ENCODE measurements at places on chromosomes 7 and 10. TPM values are rescaled to one million over a fixed set of nuclear protein-coding genes. Genes with fewer than 3 reads are reported as not detected.

The RPEL1 gene
- total RNA-seq, result 0.10 TPM

- DNase-seq, result no peak
- H3K27me3 ChIP-seq, result peaks cover 13% of the 10 kb centered on the region
- H3K27ac ChIP-seq, result no peak overlapping the region
- H3K4me3 ChIP-seq, result no peak overlapping the region
- no peaks in the 10 kb centered on the region for H3K4me1 ChIP-seq
- no peaks in the 10 kb centered on the region for H3K36me3 ChIP-seq
Measured at GRCh38 chr7:25399000-25399750, 170.9 kb upstream of the NPVF start.

GRCh38 chr7:153389261-153389660 lies 629.7 kb downstream of the ACTR3B start:
- no peaks in the 10 kb centered on the region for H3K4me1 ChIP-seq
- H3K27ac ChIP-seq, result no peak overlapping the region
- no peak for DNase-seq
- no peaks in the 10 kb centered on the region for H3K36me3 ChIP-seq
- no peak overlapping the region for H3K4me3 ChIP-seq
- H3K27me3 ChIP-seq, result no peaks in the 10 kb centered on the region

The AKR1D1 gene
- total RNA-seq, result not detected

DNA sequence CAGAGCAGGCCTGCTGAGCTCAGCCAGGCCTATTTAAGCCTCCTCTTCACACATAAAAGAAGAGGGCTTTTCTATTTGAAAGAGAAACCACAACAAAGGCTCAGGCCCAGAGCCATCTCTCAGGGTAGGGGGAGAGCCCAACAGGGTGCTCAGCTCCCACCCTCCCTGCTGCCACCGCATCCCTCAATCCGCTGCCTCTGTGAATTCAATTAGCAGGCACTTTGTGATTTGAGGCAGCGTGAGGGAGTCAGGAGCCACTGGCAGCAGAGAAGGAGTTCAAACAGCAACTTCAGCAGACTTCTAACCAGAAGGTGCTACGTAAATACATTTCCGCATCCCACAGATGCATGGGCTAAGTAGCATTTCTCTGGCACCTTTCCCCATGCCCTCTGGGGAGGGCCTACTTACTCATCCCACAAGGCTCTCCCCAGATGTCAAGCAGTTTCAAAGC lies 45.2 kb downstream of the LRRC20 start:
- H3K4me1 ChIP-seq, result peaks cover 4% of the 10 kb centered on the region
- no peaks in the 10 kb centered on the region for H3K27me3 ChIP-seq
- peaks cover 19% of the 10 kb centered on the region for H3K36me3 ChIP-seq
- no peak overlapping the region for H3K27ac ChIP-seq
- DNase-seq, result no peak

DNA sequence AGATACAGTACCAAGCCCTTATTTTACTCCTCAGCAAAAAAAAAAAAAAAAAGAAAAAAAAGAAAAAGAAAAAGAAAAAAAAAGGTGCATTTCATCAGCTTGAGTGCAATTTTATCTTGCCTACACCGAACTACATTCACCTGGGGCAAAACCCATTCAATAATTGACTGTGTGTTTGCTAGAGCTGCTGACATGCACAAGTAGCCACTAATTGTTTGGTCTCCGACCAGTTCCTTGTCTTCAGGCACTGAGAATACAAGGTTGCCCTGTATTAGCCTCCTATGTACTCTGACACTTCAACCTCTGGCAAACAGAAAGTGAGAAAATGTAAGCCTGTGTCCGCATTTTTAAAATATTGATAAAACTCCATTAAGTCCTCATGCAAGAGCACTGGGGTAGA lies 1579.4 kb upstream of the LRRTM3 start:
- no peaks in the 10 kb centered on the region for H3K27me3 ChIP-seq
- no peak for DNase-seq
- no peak overlapping the region for H3K4me3 ChIP-seq
- no peaks in the 10 kb centered on the region for H3K36me3 ChIP-seq
- H3K27ac ChIP-seq, result no peak overlapping the region
- H3K4me1 ChIP-seq, result no peaks in the 10 kb centered on the region

DNA sequence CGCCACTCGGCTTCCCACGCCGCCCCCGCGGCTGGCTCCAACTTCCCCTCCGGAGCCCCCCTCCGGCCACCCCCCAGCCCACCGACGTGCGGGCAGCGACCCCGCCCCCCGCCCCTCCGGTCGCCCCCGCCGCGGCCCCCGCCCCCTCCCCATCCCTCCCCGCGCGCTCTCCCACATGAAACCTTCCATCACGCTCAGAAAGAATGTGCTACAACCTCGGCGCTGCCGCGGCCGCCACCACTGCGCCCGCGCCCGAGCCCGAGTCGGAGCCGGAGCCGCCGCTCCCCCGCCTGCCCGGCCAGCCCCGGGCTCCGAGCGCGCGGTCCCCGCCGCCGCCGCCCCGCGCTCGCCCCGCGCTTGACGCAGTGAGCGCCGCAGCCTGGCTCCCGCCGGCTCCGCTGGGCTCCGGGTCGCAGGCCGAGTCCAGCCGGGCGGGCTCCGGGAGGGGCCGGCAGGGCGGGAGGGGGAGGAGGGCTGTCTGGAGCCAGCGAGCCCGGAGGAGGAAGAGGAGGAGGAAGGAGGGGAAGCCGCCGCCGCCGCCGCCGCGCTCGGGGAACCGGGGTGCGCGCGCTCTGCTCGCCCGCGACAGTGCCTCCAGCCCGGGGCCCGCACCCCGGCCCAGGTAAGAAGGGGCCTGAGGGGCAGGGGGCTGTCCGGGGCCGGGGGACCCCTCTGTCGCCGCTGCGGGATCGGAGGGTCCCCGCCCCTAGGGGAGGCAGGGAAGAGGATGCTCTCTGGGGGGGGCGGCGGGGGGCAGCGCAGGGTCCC lies 4.3 kb upstream of the ELFN1 start:
- H3K27me3 ChIP-seq, result peaks cover 40% of the 10 kb centered on the region
- no peak overlapping the region for H3K27ac ChIP-seq
- peaks cover 5% of the 10 kb centered on the region for H3K4me1 ChIP-seq
- peak; percentile 10 for DNase-seq
- H3K36me3 ChIP-seq, result no peaks in the 10 kb centered on the region

DNA sequence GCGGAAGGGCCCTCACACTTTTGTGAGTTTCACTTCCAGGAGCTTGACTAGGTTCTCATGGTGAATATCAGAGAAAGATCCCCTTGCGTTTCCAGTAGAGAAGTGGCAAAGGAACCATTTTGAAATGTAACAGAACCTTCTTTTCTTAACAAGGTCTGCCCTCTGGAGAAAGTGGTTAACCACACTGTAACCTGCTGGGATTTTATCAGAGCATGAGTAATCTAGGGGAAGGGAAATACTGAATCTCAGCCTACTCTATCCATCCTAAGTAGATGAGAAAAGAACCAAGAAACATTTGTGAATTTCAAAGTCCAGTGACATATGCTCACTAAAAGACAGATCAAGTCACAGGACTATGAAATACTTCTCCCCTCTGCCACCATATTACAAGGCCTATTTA lies 235.5 kb downstream of the ZEB1 start:
- peaks cover 3% of the 10 kb centered on the region for H3K36me3 ChIP-seq
- DNase-seq, result no peak
- H3K27ac ChIP-seq, result no peak overlapping the region
- H3K27me3 ChIP-seq, result peaks cover 7% of the 10 kb centered on the region

- no peak overlapping the region for H3K4me3 ChIP-seq
- H3K36me3 ChIP-seq, result no peaks in the 10 kb centered on the region
- H3K27me3 ChIP-seq, result peaks cover 3% of the 10 kb centered on the region
- no peak for DNase-seq
- no peak overlapping the region for H3K27ac ChIP-seq
- no peaks in the 10 kb centered on the region for H3K4me1 ChIP-seq
Measured at GRCh38 chr10:125008689-125009638, 67.0 kb downstream of the ZRANB1 start.

- H3K27ac ChIP-seq, result peak overlapping the region; percentile 49
- H3K36me3 ChIP-seq, result no peaks in the 10 kb centered on the region
- DNase-seq, result no peak
- peak overlapping the region; percentile 75 for H3K4me3 ChIP-seq
- H3K4me1 ChIP-seq, result peaks cover 15% of the 10 kb centered on the region
Measured at GRCh38 chr10:62373639-62373994, 552 bp upstream of the ZNF365 start.

- DNase-seq, result peak; percentile 76
- H3K4me1 ChIP-seq, result peaks cover 12% of the 10 kb centered on the region
- H3K27ac ChIP-seq, result no peak overlapping the region
- peaks cover 30% of the 10 kb centered on the region for H3K36me3 ChIP-seq
Measured at GRCh38 chr7:157404845-157405481, 68.2 kb downstream of the DNAJB6 start.

- H3K27ac ChIP-seq, result no peak overlapping the region
- no peak overlapping the region for H3K4me3 ChIP-seq
- H3K36me3 ChIP-seq, result no peaks in the 10 kb centered on the region
- H3K27me3 ChIP-seq, result no peaks in the 10 kb centered on the region
- no peak for DNase-seq
- no peaks in the 10 kb centered on the region for H3K4me1 ChIP-seq
Measured at GRCh38 chr10:36118314-36118713, 476.2 kb upstream of the FZD8 start.

GRCh38 chr10:72426986-72427385 lies 72.3 kb upstream of the DNAJB12 start:
- H3K27ac ChIP-seq, result no peak overlapping the region
- no peak for DNase-seq
- no peaks in the 10 kb centered on the region for H3K4me1 ChIP-seq
- H3K27me3 ChIP-seq, result no peaks in the 10 kb centered on the region

- H3K36me3 ChIP-seq, result no peaks in the 10 kb centered on the region
- H3K4me3 ChIP-seq, result no peak overlapping the region
- H3K27ac ChIP-seq, result no peak overlapping the region
Measured at GRCh38 chr10:98269435-98269912, 1.5 kb upstream of the LOXL4 start.

- DNase-seq, result no peak
- no peak overlapping the region for H3K27ac ChIP-seq
- no peak overlapping the region for H3K4me3 ChIP-seq
- no peaks in the 10 kb centered on the region for H3K4me1 ChIP-seq
Measured at GRCh38 chr10:123250640-123251039, 96.4 kb downstream of the BUB3 start.

GRCh38 chr10:43868952-43869351 lies 220.3 kb upstream of the ZNF32 start:
- H3K27ac ChIP-seq, result no peak overlapping the region
- no peak overlapping the region for H3K4me3 ChIP-seq
- H3K36me3 ChIP-seq, result no peaks in the 10 kb centered on the region

DNA sequence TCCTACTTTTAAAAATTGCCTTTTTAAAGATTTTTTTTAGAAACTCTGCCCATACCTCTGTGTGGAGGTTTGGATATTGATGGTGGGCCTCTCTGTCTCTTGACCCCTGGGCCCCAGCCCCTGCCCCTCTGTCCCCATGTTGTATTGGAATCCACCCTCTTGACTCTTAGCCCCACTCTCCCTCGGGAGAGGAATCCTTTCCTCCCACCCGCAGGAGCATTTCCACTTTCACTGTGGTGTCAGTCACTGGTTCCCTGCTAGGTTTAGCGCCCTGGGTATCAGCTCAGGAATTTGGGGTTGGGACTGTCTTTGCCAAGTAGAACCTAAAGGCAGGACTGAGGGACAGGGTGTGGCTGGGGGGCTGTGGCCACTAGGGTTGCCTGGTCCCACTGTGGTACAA lies 10.1 kb downstream of the PFKFB3 start:
- peaks cover 35% of the 10 kb centered on the region for H3K36me3 ChIP-seq
- no peak overlapping the region for H3K4me3 ChIP-seq
- no peaks in the 10 kb centered on the region for H3K27me3 ChIP-seq
- peaks cover 5% of the 10 kb centered on the region for H3K4me1 ChIP-seq
- H3K27ac ChIP-seq, result no peak overlapping the region
- DNase-seq, result no peak

DNA sequence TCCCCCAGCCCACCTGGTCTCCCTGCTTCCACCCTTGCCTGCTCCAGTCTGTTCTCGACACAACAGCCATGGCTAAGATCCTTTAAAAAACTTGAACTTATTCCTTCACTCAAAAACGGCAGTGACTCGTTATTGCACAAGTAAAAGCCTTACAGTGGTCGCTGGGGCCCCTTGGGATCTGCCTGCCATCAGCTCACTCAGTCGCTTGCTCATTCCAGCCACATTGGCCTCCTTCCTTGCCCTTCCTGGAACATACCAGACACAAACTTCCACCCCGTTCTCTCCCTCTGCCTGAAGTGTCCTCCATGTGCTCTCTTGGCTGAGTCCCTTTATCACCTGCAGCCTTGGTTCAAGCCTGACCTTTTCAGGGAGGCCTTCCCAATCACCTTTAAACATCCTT lies 4.7 kb downstream of the CCNY start:
- H3K27me3 ChIP-seq, result no peaks in the 10 kb centered on the region
- peaks cover 2% of the 10 kb centered on the region for H3K36me3 ChIP-seq
- H3K4me1 ChIP-seq, result peaks cover 67% of the 10 kb centered on the region
- H3K27ac ChIP-seq, result peak overlapping the region; percentile 23
- DNase-seq, result peak; percentile 47
- H3K4me3 ChIP-seq, result peak overlapping the region; percentile 2

Data from activated CD4-positive, alpha-beta memory T cell treated with anti-CD3 and anti-CD28 coated beads for 36 hours (primary cell).